Myocyte (in vitro differentiated cells): ENCODE measurements at places on chromosomes 5 and 9.
A peak's percentile ranks its signal among the peaks of the same experiment; 100 is the strongest.

GRCh38 chr5:7902201-7902600, 33.3 kb downstream of the MTRR start:
- DNase-seq, result no peak

DNA sequence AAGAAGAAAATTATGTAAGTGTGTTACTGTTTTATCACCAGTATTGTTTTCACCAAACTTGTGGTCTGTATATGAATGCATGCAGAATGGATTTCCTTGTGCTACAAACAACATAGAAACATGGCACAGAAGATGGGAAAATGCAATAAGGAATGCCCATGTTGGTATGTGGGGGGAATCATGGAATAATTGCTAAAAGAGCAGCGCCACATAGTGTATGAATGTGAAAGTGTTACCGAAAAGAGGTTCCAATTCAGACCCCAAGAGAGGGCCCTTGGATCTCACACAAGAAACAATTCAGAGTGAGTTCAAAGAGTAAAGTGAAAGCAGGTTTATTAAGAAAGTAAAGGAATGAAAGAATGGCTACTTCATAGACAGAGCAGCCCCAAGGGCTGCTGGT, 26.4 kb upstream of the TYRP1 start:
- DNase-seq, result peak; percentile 8

GRCh38 chr5:3007577-3007976, 256.1 kb upstream of the IRX2 start:
- no peak for DNase-seq

GRCh38 chr5:16934123-16934522, 2.0 kb downstream of the MYO10 start:
- DNase-seq, result peak; percentile 85

DNA sequence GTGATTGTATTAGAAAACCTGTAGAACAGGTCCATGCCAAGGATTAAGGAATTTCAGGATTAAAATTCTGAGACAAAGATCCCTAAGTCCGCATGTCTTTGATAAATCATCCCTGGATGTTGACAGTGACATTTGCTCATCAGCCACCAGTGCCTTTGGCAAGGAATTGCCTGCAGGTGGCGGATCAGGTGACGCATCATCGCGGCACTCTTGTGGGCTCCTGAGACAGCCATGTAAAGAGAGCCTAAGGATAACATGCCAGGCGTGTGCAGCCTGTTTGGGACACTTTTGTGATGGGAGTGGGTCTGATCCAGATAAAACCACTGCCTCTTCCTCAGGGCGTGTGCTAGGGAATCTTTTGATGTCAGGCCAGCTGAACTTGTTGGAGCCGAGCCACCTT, 40.6 kb downstream of the ADCY2 start:
- no peak for DNase-seq

- DNase-seq, result peak; percentile 99
Measured at GRCh38 chr5:78504704-78505677, 143.6 kb downstream of the LHFPL2 start.

- DNase-seq, result no peak
Measured at GRCh38 chr9:133703591-133704399, 34.4 kb downstream of the SARDH start.

GRCh38 chr5:42021923-42022322, 96.8 kb downstream of the FBXO4 start:
- DNase-seq, result peak; percentile 5

DNA sequence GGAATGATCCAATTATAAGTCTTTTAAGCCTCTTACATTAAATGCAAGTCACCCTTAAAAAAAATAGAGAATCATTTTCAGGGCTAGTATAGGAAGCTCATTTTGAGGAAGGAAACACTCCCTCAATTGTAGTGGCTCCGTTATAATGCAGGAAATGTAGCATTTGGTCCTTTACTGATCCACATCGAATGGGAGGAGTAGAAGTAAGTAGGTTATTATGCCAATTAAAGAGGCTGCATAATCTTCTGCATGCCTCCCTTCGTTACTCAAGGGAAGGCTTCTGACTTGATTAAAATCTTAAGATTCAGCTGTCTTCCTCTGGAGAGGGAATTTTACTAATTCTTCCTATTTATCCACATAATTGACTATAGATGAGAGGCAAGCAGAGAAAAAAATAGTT, 579.2 kb upstream of the COX7C start:
- no peak for DNase-seq

- no peak for DNase-seq
Measured at GRCh38 chr5:24646915-24647314, 2.1 kb upstream of the CDH10 start.

DNA sequence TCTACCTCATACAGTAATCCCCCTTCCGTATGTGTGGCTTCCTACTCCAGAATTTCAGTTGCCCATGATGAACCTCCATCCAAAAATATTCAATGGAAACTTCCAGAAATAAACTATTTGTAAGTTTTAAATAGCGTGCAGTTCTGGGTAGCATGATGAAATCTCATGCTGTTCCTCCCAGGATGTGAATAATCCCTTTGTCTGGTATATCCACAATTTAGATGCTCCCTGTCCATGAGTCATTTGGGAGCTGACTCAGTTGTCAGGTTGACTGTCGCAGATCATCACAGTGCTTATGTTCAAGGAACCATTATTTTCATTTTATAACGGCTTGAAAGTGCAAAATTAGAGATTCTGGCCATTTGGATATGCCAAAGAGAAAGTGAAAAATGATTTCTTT, 290.1 kb upstream of the CDH9 start:
- peak; percentile 51 for DNase-seq

GRCh38 chr5:68190619-68191018, 24.9 kb upstream of the PIK3R1 start:
- DNase-seq, result no peak

DNA sequence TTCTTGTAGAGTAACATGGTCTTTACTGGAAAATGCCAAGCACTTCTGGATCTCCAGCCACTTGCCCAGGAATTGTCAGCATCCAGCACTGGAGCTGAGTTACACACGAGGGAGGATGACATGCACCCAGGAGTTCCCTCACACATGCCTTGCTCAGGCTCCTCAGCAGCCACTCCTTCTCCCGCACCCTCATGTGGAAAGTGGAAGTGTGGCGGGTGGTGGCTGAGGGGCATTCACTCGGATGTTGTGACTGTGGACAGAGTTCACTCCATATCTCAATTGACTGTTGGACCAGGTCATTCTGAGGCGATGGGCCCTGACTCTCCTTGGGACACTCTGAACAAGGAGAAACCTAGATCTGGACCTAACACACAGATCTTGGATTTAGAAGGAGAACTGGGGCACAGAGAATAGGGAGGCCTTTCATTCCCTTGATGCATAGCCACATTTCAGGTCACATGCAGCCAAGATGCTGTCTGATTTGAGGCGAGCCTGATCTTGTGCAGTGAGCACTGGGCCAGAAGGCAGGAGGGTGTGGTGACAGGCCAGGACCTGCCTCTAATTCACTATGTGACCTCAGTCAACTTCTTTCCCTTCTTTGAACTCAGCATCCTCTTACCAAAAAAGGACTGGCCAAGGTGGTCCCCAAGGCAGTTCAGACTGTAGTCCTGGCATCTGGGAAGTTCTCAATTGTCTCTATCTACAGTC, 62.1 kb downstream of the CYSTM1 start:
- DNase-seq, result no peak

DNA sequence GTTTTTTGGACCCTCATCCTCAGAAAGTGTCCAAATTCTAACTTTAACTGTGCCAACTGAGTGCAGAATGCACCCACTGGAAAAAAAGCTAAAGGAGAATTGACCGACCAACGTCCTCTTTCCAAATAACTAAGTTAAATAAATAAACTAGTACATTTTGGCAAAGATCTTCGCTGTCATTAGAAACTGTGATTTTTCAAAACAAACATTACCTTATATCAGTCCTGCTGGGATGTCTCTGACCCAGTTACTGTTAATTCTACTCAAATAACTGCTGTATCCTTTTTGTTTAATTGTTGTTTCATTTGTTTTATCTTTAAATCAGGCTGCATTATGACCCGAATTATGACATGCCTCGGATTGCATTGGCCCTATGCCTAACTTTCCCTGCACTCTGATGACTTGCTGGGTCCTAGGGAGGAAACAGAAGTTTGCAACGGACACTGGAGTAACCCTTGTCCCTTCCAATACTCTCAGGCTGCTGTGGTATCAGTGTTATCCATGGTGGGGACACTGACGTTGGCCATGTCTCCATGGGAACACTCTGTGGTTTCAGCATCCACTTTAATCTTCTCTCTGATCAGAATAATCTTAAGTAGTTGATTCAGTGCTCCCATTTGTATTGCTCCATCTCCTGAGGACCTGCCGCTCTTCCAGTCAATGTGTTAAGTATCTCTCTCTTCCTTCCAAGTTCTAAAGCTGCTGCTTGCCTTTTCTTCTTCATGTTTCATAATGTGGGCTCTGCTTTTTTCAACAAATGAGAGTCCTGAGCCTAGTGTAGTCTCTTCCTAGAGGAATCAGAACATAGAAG, 11.1 kb upstream of the IFNA5 start:
- no peak for DNase-seq

DNA sequence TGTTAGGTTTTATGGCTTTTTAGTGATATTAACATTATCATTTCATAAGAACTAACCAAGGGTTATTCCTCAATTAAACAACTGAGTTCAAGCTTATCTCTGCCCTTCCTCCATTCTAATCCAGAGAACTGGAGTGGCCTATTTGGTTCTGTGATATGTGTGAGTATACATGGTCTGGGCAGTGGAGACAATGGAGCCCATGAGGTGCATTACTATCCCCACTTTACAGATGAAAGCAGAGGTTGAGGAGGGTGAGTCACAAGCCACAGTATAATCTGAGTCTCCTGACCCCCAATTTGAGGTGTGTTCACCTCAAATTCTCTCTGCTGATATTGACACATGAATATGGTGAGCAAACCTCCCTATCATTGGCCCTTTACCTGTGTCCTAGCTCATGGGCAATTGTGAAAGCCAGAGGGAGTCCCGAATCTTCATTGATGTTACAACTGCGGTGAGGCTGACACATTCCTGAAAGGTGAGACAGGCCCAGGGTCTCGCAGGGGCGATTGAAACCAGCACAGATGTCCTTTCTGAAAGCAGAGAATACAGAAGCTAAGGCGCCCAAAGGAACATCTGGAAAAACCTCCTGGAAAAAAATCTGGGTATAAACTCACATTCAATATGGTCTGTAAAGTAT, 217.2 kb downstream of the TARS1 start:
- no peak for DNase-seq

- no peak for DNase-seq
Measured at GRCh38 chr9:112890106-112891081, at the start of gene SLC46A2. SLC46A2 (minus strand) TSS chr9:112890876; CDS start chr9:112890681, 195 bp downstream.

GRCh38 chr5:139947727-139948126, 95.4 kb downstream of the NRG2 start:
- no peak for DNase-seq

DNA sequence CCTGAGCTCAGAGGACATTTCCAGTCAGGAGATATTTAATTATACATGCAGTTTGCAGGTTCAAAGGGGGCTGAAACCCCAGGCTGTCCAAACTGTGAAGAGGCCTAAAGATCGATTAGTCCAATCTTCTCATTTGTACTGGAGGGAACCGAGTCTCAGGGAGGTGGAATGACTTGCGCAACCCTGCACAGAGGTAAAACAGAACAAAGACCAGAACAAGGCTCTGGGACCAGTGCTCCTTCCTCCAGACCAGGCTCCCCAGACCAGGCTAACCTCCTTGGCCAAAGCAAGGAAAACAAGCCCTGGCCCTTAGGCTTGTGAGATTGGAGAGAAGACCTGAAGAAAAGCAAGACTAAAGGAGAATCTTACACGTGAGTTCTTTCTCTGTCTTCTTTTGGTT, 120.8 kb downstream of the ENC1 start:
- no peak for DNase-seq

DNA sequence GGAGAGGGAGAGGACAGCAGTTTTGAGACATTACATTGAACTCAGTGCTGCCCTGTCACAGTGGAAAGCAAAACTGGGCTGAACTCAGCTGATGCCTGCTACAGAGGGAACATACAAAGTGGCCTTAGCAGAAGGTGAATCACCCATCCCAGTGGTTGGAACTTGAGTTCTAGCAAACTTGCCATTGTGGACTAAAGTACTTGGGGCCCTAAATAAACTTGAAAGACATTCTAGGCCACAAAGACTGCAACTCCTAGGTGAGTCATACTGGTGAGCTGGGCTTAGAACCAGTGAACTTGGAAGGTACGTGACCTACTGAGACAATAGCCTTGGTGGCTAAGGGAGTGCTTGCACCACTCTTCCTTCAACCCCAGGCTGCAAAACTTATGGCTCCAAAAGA, 155.7 kb upstream of the RIOK2 start:
- DNase-seq, result peak; percentile 33

DNA sequence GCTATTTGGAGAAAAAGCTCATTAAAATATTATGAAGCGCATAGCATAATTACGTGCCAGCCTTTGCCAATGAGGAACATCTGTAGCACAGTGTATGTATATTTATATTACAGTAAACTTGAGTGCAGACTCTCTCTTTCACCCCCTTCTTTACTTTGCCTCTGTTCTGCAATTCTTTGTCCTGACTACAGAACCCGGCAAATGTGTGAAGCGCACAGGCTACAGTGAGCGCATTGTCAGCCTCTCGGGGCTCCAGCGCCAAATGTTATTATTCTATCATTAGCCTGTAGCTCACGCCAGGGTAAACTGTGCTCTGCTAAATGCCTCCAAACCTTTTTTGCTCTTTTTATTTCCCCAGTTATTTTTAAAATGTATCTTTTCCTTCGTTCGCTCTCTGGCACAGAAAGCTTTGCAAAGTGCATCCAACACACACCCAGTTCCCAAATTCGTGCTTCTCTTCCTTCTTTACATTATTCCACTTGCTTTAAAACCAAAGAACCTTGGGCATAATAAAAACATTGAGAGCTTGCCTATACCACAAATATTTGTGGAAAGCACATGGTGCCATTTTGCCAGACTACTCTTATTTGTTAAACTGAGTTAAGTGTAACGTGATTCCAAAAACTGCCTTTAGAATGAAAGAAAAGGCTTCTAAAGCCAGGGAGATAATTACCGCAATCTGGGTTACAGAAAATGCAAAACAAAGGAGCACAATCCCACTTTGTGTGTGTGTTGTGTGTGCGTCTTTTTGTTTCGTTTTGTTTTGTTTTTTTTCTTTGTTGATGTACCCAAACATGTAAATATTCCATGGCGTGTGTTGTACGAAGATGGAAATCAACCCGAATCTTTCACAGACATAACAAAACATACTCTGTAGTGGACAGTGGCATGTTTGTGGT, 164.1 kb upstream of the MPDZ start:
- no peak for DNase-seq

GRCh38 chr5:65823204-65823603, 101.2 kb downstream of the NLN start:
- no peak for DNase-seq

GRCh38 chr5:62886603-62887315, 308.1 kb downstream of the LRRC70 start:
- peak; percentile 32 for DNase-seq

DNA sequence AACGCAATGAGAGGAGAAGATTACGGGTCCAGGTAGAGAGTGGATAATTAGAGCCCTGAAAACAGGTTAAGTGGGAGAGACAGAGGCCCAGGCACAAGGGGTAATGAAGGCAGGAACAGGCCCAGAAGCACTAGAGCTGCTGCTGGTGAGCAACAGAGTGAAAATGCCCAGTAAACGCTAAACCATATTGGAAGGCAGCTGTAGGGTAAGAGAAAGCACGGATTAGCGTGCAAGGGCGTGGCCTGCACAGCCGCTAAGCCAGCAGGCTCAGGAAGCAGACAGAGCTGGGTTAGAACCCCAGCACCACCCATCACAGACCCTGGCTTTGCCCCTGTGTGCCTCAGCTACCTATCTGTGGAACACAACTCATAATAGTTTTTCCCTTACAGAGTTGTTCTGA, 93.2 kb downstream of the PAX5 start:
- DNase-seq, result no peak
